ENCODE measurements at places on chromosomes 11 and 22.

DNA sequence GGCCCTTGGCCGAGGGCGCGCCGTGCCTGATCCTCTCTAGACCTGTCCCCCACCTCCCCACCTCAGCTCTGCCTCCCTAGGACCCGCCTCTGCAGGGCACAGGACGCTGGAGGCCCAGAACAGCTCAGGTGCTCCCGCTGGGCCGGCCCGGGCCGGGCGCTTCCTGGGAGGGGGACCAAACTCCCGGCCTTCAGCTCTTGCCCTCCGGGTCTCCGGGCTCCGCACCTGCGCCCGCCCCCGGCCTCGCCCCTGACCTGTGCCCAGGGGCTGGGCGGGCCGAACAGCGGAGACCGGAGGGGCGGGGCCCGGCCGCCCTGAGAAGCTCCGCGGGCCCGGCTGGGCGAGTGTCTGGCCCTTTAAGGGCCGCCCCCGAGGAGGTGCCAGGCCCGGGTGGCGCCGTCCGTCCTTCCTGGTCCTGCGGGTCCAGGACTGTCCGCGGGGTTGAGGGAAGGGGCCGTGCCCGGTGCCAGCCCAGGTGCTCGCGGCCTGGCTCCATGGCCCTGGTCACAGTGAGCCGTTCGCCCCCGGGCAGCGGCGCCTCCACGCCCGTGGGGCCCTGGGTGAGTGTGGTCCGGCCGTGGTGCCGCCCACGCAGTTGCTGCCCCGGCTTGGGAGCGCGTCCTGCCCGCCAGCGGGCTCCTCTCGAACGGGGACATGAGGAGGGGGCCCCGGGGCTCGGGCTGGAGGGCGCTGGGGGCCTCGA lies at the start of gene SSH3:
Gene SSH3, plus strand, starts transcription at position 399 of the 703 bp plus-strand sequence. Its CDS starts 96 bp downstream, at position 495.
- no peak for DNase-seq

DNA sequence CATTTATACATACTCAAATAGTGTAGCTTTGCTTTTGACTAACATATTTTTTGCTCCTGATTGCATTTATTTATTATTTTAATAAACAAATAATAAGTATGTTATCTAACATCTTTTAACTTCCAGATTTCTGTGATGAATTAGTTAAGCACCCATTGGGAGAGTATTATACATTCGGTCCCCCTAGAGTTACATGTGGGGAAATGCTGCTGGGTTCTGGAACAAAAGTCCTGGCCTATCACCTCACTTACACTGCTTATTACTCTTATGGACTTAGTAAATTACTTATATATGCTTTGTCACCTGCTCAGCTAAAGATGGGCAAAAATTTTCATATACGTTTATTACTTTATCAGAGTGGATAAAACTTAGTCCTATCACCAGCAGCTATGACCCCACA lies 1163.0 kb downstream of the FAM181B start:
- no peak for DNase-seq

DNA sequence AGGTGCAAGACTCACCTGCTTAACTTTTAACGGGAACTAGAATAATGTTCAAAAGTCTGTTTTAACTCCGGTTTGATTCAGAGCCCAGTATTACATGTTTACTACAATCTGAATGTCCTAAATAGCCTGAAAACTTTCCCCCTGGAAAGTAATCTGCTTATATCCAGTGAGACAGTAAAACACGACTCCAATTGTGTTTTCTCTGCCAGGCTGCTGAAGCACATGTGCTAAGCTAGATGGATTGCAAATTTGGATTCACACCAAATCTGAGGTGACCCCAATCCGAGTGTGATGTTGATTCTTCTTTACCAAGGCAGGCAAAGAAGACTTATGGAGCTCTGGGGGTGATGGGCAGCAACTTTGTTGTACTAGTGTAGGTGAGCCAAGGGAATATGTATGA lies 158.7 kb upstream of the PDGFD start:
- no peak for DNase-seq

GRCh38 chr11:68970921-68971636 lies 9.7 kb downstream of the MRGPRD start:
- no peak for DNase-seq

- DNase-seq, result no peak
These were observed 49.5 kb downstream of the IGLL5 start for GRCh38 chr22:22936915-22937656.

GRCh38 chr11:13834463-13834862 lies 128.1 kb upstream of the SPON1 start:
- no peak for DNase-seq

DNA sequence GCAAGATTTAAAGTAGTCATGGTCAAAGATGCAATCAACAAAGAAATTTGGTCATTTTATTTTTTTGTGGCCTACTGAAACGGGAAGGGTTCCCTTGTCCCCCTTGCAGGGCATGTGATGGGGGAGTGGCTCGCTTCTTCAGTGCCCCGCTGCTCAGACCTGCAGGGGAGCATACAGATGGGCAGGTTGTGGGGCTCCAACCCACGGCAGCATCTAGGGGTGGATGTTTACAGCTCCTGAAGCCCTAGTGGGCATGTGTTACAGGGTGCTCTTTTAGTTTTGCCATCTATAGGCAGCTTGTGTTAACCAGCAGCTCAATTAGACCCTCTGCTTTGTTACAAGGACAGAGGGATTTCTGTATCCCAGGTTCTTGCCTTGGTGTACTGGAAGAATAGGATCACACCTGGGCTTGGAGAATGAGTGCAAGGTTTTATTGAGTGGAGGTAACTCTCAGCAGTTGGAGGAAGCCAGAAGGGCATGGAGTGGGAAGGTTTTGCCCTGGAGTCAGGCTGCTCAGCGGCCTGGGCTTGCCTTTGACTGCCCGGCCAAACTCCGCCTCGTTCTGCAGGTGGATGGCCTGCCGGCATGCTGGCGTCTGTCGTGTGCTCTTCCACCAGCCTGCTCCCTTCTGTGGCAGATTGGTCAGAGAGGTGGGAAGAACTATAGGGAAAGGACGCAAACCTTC lies 9.4 kb downstream of the GSTP1 start:
- no peak for DNase-seq

GRCh38 chr22:40036591-40037225 lies 42.0 kb downstream of the FAM83F start:
- DNase-seq, result peak; percentile 39

- no peak for DNase-seq
These were observed 67.3 kb downstream of the TRPC6 start for GRCh38 chr11:101516546-101516945.

DNA sequence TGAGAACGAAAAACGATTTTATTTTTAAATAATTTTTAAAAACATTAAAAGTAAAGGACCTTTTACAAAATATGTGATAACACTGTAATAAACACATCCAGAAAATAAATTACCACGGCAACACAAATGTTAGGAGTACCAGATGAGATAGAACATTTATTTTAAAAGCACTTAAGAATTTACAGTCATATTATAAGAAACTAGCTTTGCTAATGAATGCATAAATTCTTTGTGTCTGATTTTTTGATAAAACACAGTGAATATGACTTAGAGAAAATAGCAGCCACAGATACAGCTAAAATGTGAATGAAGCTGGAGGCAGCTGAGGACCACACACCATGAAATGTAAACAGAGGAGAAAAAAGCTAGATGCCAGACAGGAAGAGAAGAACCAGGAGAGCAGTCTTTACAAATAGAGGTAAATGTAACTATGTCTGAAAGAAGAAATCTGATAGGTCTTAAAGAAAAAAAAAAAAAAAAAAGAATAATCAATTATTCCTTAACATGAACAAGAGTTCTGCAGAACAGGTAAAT lies 14.6 kb downstream of the CCDC34 start:
- DNase-seq, result no peak

GRCh38 chr11:64438986-64439771 lies 80.2 kb downstream of the RPS6KA4 start:
- DNase-seq, result no peak

All from CD4-positive, alpha-beta T cell (primary cell).